Cardiac muscle cell (in vitro differentiated cells and primary cell): ENCODE measurements at places on chromosomes 6 and 20. TPM values are rescaled to one million over a fixed set of nuclear protein-coding genes. Genes with fewer than 3 reads are reported as not detected.

The SPATS1 gene
- not detected in 2 replicates for polyA plus RNA-seq

The UBE2C gene
- 48.6 and 352 TPM in 2 replicates for polyA plus RNA-seq

The USP49 gene
- polyA plus RNA-seq = 5.0 and 5.4 TPM in 2 replicates

The NKX2-4 gene
- not detected in 2 replicates for polyA plus RNA-seq

The CD93 gene
- 0.04 and 0.15 TPM in 2 replicates for polyA plus RNA-seq

The MLN gene
- polyA plus RNA-seq = 0.55 TPM in 1 of 2 replicates, not detected in the other

The TXLNB gene
- polyA plus RNA-seq = 5.9 and 6.2 TPM in 2 replicates

The PRKN gene
- 11.7 and 14.5 TPM in 2 replicates for polyA plus RNA-seq
